ENCODE measurements at places on chromosomes 4 and X. TPM values are rescaled to one million over a fixed set of nuclear protein-coding genes. Genes with fewer than 3 reads are reported as not detected.

GRCh38 chr4:20813700-20814099 lies 113.4 kb downstream of the PACRGL start:
- H3K4me1 ChIP-seq = no peaks in the 10 kb centered on the region
- no peaks in the 10 kb centered on the region for H3K36me3 ChIP-seq
- no peaks in the 10 kb centered on the region for H3K27me3 ChIP-seq
- peak; percentile 47 for DNase-seq
- no peak overlapping the region for H3K4me3 ChIP-seq

DNA sequence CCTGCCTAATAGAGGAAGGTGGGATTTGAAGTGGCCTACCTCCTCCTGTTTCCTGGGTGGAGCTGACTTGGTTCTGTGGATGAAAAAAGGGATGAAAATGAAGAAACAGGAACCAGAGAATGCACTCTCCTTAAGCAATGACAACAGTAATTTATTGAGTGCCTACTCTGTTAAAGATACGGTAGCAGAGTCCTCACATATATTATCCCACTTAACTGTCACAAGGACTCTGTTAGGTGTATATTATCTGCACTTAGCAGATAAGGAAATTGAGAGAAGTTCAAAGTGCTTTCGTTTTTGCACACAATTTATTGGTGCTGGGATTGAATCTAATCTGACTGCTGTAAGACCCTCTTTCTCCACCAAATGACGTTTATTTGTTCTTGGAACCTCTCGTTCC lies 301.2 kb downstream of the PACRGL start:
- no peak overlapping the region for H3K4me3 ChIP-seq
- H3K4me1 ChIP-seq = no peaks in the 10 kb centered on the region
- H3K27ac ChIP-seq = no peak overlapping the region
- DNase-seq = no peak
- H3K27me3 ChIP-seq = no peaks in the 10 kb centered on the region

DNA sequence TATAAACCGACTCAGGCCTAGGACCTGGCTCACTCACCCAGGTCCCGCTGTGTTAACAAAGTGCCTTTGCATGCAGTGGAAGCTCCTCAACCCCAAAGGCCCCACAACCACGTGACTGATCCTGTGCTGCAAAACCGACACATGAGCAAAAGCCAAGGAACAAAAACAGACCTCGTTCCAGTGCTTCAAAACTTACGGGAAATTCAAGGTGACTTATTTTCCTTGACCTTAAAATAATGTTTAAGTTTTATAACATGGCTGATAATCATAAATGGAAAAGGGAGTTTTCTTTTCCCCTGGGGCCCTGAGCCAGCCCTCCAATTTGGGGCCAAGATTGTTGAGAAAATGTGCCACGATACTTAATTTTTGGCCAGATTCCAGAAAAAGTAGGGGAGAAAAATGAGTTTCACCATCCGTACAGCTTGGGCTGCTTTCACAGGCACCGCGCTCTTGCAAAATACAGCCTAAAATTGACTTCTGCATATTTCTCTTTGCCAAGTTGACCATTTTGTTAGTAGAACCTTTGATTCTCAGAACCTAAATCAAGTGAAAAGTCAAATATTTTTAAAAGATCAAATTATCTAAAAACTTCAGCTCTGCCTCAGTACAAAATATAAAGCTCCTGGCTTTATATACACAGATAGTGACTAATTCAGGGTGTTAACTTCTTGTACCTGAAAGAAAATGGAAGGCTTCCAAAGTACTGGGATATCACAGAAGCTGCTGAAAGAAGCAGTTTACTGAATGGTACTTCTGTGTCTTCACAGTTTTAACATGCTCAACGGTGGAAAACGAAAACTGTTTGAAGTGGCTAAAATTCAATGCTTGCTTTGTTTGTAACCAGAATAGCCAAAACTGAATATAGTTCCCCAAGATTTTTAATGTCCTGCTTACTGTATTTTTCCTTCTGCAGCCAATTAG lies 93.8 kb downstream of the APBB2 start:
- DNase-seq = peak; percentile 85
- no peaks in the 10 kb centered on the region for H3K36me3 ChIP-seq
- H3K4me3 ChIP-seq = no peak overlapping the region
- no peaks in the 10 kb centered on the region for H3K27me3 ChIP-seq

TRAM1L1 gene
- total RNA-seq = 5.6 TPM

GRID2 gene
- total RNA-seq = 0.62 TPM

EREG gene
- under 0.01 TPM for total RNA-seq

- no peak overlapping the region for H3K4me3 ChIP-seq
- no peaks in the 10 kb centered on the region for H3K27me3 ChIP-seq
Observed at GRCh38 chr4:152806501-152807125, 26.9 kb downstream of the ARFIP1 start.

MTNR1A gene
- 0.13 TPM for total RNA-seq

DOCK11 gene
- 35.5 TPM for total RNA-seq

- H3K27me3 ChIP-seq = no peaks in the 10 kb centered on the region
- peak overlapping the region; percentile 95 for H3K4me3 ChIP-seq
- H3K4me1 ChIP-seq = no peaks in the 10 kb centered on the region
- DNase-seq = peak; percentile 91
- peak overlapping the region; percentile 96 for H3K27ac ChIP-seq
Observed at GRCh38 chr4:113760795-113761619, 531 bp downstream of the CAMK2D start.

DNA sequence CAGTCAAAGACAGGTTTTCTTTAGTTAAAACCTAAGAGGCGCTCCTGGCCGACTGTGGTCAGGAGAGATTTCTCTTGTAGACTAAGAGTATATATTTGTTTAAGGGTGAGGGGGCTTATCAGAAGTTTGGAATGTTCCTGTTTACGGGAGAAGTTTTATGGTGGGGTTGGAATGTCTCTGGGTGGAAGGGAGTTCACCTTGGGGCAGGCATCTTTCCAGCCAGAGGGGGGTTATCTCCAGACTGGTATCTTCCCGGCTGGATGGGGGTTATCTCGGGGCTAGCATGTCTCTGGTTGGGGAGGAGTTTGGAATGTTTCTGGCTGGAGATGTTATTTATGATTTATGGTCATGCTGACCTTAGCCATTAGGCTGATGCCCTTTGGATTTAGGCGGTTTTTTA lies 116.0 kb downstream of the COX7B2 start:
- no peaks in the 10 kb centered on the region for H3K36me3 ChIP-seq
- no peaks in the 10 kb centered on the region for H3K4me1 ChIP-seq
- no peak for DNase-seq
- no peak overlapping the region for H3K27ac ChIP-seq
- no peak overlapping the region for H3K4me3 ChIP-seq

- H3K4me3 ChIP-seq = no peak overlapping the region
- H3K27me3 ChIP-seq = no peaks in the 10 kb centered on the region
- H3K4me1 ChIP-seq = peaks cover 7% of the 10 kb centered on the region
- H3K27ac ChIP-seq = no peak overlapping the region
- no peak for DNase-seq
Observed at GRCh38 chr4:15716115-15716514, 13.2 kb downstream of the BST1 start.

DNA sequence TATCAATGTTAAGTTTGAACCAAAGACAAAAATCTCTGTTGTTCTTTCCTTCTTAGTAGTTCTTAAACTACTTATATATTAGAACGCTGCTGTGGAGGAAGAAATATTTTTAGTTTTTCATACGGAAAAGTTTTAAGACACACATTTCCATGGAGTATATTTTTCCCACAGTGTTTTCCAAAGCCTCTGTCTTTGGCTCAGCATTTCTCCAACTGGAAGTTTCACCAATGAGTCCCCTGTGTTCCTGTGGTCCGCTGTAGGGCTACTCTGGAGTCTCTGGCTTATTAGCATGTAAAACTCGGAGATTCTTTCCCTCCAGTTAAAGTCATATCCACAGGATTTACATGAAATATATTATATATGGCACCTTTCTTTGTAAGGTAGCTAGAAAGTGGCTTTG lies 249.0 kb downstream of the CBR4 start:
- peak overlapping the region; percentile 16 for H3K27ac ChIP-seq
- peaks cover 2% of the 10 kb centered on the region for H3K36me3 ChIP-seq
- peak; percentile 89 for DNase-seq

GRCh38 chr4:48195374-48195773 lies 61.3 kb upstream of the TXK start:
- H3K4me3 ChIP-seq = no peak overlapping the region
- no peaks in the 10 kb centered on the region for H3K36me3 ChIP-seq
- H3K4me1 ChIP-seq = no peaks in the 10 kb centered on the region
- DNase-seq = peak; percentile 13

- no peaks in the 10 kb centered on the region for H3K4me1 ChIP-seq
- no peak for DNase-seq
- no peak overlapping the region for H3K27ac ChIP-seq
- H3K27me3 ChIP-seq = no peaks in the 10 kb centered on the region
- no peak overlapping the region for H3K4me3 ChIP-seq
Observed at GRCh38 chr4:63663870-63664269, 745.4 kb downstream of the TECRL start.

DNA sequence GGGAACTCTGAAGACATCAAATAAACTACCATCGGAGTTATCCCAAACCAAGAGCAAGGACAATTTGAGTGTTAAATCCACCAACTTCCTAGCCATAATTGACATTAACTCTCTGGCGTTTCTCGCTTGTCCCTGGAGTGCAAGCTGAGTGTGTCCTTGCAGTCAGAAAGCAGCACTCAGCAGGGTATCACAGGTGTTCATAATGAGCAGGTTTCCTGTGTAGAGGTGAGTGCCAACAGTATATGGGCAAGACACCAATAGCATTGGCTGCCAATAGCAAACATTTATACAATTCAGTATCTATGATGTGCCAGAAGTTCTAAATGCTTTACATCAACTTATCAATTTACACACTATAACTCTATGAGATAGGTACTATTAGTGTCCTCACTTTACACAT lies 11.2 kb downstream of the BLTP1 start:
- H3K4me3 ChIP-seq = no peak overlapping the region
- H3K27ac ChIP-seq = no peak overlapping the region
- DNase-seq = no peak
- no peaks in the 10 kb centered on the region for H3K36me3 ChIP-seq
- H3K27me3 ChIP-seq = no peaks in the 10 kb centered on the region
- no peaks in the 10 kb centered on the region for H3K4me1 ChIP-seq

- no peaks in the 10 kb centered on the region for H3K36me3 ChIP-seq
- no peak overlapping the region for H3K4me3 ChIP-seq
- no peak overlapping the region for H3K27ac ChIP-seq
- DNase-seq = no peak
Observed at GRCh38 chrX:8043121-8043520, 115.9 kb upstream of the PNPLA4 start.

DNA sequence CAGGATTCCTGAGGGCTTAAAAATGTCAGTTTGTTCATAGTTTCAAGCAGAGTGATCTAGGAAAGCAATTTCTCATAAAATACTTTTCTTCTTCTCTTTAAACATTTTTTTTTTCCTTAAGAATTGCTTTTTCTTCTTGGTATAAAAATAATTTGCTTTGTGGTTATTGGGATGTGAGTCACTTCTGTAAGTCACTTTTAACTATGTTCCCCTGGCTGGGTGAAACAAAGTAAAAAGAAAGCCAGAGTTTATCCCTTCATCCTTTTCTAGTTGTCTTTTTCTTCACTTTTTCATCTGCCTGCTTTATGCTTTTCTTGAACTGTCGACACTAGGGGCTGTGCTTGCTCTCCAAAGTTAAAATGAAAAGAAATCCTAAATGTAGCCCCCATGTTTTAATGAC lies 33.5 kb downstream of the ARSJ start:
- DNase-seq = no peak
- H3K27me3 ChIP-seq = no peaks in the 10 kb centered on the region
- H3K4me1 ChIP-seq = peaks cover 2% of the 10 kb centered on the region
- no peak overlapping the region for H3K27ac ChIP-seq

GUCY1A1 gene
- total RNA-seq = 16.4 TPM

HERC6 gene
- 1.3 TPM for total RNA-seq

GRCh38 chr4:118351851-118352827 lies 664 bp downstream of the PRSS12 start:
- H3K4me3 ChIP-seq = peak overlapping the region; percentile 44
- peaks cover 40% of the 10 kb centered on the region for H3K27me3 ChIP-seq
- no peaks in the 10 kb centered on the region for H3K36me3 ChIP-seq
- DNase-seq = peak; percentile 58
- peaks cover 6% of the 10 kb centered on the region for H3K4me1 ChIP-seq

GRCh38 chr4:138310991-138311390 lies 68.8 kb upstream of the SLC7A11 start:
- no peak overlapping the region for H3K27ac ChIP-seq
- no peaks in the 10 kb centered on the region for H3K4me1 ChIP-seq
- no peak for DNase-seq
- H3K36me3 ChIP-seq = no peaks in the 10 kb centered on the region

DNA sequence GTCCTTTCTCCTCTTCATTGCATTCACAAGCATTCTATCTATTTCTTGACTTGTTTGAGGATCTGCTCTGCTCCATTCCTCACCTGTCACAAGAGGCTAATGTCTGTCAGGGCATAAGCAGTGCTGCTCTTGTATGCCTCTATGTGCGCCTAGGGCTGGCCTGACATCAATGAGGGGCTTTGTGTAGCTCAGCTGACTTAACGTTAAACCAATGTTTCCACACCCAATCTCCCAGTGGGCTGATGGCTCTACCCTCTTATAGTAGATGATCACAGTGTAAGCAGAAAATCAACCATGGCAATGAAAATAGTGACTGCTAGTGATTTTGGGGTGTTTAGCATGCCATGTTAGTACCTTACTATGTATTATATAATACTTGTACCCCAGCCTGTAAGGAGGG lies 139.0 kb downstream of the UNC5C start:
- H3K27ac ChIP-seq = no peak overlapping the region
- H3K4me3 ChIP-seq = no peak overlapping the region
- H3K4me1 ChIP-seq = peaks cover 9% of the 10 kb centered on the region
- H3K27me3 ChIP-seq = no peaks in the 10 kb centered on the region

GRCh38 chr4:56106180-56107147 lies 157.7 kb downstream of the CEP135 start:
- no peaks in the 10 kb centered on the region for H3K36me3 ChIP-seq
- H3K27me3 ChIP-seq = no peaks in the 10 kb centered on the region
- H3K4me3 ChIP-seq = no peak overlapping the region
- no peak for DNase-seq

DNA sequence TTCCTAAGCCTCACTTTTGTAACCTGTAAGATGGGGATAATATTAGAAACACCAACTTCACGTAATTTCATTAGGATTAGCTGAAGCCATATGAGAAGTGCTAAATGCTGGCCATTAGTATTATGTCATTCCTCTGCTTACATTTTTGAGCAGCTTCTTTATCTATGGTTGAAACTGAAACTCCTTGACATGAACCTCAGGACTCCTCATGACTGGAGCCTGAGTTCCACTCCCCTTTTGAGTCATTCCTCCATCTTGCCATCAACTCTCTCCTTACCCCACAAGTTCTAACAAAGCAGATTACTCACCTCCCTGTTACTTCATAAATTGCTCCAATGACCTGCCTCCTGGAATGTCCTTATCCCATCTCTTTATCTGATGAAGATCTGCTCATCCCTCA lies 123.2 kb upstream of the KCNIP4 start:
- H3K36me3 ChIP-seq = no peaks in the 10 kb centered on the region
- DNase-seq = no peak
- H3K27me3 ChIP-seq = no peaks in the 10 kb centered on the region
- no peak overlapping the region for H3K4me3 ChIP-seq
- H3K27ac ChIP-seq = no peak overlapping the region

DNA sequence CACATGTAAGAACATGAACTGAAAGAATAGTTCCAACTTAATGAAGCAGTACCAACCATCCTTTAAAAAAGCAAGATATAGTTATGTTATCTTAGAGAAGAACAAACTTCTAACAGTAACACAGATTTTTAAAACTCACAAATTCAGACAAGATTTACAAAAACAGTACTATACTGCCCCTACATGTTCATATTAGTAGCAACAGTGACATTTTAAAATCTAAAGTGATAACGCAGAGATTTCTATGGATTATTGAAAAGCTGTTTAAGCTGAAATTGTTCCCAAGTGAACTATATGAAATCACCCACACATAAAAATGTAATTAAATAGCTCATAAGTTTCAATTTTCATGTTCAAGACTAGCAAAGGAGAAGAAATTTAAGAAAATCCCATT lies 166.0 kb downstream of the FBXW7 start:
- H3K27ac ChIP-seq = no peak overlapping the region
- H3K27me3 ChIP-seq = no peaks in the 10 kb centered on the region
- no peak for DNase-seq

TRIM75 gene
- total RNA-seq = 0.09 TPM
